AG08395 (cell line): ENCODE measurements at places on chromosomes 12 and 14.

DNA sequence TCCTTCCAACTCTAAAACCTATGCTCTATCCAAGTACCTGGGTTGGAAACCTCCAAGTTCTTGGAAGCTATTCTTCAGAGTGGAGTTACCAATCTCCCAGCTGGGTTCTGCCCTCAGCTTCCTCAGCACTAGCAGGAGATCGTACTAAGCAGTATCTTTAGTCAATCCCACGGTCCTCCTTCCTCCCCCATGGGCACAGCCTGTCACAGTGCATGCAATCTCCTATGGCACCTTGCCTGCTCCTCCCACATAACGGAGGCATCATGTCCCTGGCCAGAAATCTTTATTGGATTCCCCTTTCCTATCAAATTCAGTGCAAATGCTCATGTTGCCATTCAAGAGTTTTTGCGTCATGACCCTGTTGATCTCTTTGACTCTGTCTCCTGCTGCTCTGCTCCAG, 5.4 kb upstream of the LPAR5 start:
- DNase-seq = no peak

DNA sequence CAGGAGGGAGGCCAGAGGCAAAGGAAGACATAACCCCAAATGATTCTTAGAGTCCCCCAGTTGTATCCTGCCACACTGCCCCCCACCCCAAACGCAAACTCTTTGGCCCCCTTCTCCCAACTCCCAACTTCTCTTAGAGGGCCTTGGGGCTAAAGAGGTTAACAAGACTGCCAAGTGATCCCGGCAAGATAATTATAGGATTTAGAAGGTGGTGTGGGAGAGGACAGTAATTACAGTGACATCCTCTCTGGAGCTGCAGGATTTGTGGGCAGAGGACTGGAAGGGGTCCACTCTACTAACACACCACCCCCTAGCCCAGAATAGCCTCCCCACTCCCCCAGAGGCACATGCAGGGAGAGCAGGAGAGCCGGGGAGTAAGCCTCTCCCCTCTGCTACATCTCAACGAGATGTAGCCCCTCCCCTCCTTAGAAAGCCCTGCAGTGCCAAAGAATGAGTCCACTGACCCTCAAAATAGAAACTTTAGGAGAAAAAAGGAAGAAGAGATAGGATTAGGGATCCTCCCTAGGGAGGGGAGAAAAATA, 5.3 kb upstream of the GDF11 start:
- DNase-seq = no peak

- DNase-seq = no peak
Observed at GRCh38 chr12:29725587-29726320, 58.0 kb downstream of the TMTC1 start.

DNA sequence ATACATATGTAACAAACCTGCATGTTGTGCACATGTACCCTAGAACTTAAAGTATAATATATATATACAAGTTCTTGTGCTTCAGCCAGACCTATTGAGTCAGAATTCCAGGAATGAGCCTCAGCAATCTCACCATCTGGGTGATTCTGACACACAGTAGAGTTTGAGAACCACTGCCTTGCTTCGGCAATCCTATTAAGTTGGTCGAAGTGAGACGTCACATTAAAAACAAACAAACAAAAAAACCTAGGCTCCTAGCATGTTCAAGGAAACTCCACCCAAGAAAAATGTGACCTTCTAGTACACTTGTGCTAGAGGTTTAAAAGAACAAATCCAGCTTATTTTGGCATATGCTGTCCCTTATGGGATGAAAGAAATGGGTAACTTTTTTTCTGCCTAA, 115.8 kb downstream of the SINHCAF start:
- DNase-seq = no peak

DNA sequence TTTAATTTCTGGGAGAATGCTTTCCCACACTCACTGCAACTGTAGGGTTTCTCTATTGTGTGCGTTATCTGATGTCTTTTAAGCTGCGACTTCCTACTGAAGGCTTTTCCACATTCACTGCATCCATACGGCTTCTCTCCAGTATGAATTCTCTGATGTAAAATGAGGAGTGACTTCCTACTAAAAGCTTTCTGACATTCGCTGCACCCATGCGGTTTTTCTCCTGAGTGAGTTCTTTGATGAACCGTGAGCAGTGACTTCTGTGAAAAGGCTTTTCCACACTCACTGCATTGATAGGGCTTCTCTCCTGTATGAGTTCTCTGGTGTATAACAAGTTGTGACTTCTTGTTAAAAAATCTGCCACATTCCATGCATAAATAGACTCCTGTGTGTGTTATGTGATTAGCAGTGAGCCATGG, 29.7 kb downstream of the ZNF605 start:
- no peak for DNase-seq

GRCh38 chr12:45234139-45234865, 18.4 kb downstream of the ANO6 start:
- DNase-seq = peak; percentile 95

GRCh38 chr14:105363847-105364708, 34.3 kb upstream of the TEX22 start:
- DNase-seq = peak; percentile 94

- no peak for DNase-seq
Observed at GRCh38 chr12:93287149-93287548, 90.6 kb upstream of the NUDT4 start.

DNA sequence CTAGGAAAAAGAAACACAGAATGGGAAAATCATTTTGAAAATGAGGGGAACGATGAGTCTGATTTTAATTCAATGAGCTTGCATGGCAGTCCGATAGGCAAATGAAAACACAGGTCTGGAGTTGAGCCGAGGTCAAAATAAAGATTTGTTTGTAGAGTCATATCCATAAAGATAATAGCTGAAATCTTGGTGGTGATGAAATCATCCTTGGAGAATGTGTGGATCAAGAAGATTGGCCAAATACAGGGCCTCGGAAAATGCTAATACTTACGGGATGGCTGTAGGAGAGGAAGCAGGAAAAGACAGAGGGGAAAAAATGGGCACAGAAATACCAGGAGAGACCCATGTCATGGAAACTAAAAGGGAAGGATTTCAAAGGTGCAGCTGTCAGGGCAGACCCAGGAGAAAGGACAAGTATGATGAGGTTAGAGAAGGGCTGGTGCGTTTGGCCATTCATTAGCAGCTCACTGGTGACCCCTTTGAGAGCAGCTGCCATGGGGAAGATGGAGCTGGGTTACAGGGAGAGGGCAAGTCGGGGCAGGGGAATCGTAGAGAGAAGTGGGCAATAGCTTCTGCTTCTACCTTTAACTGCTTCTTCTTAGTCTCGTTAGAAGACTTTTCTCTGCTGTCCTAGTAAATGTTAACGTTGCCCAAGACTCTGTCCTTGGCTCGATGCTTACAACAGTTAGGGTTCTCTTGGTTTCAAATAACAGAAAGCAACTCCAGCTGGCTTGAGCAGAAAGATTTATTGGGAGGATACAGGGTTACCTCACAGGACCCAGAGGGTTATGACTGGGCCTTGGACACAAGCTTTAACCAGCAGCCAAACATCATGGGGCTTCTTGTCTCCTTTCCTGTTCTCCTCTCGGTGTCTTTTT, 161.8 kb downstream of the EFCAB11 start:
- DNase-seq = no peak

GRCh38 chr12:64826234-64826633, 1.8 kb downstream of the TBC1D30 start:
- peak; percentile 34 for DNase-seq

DNA sequence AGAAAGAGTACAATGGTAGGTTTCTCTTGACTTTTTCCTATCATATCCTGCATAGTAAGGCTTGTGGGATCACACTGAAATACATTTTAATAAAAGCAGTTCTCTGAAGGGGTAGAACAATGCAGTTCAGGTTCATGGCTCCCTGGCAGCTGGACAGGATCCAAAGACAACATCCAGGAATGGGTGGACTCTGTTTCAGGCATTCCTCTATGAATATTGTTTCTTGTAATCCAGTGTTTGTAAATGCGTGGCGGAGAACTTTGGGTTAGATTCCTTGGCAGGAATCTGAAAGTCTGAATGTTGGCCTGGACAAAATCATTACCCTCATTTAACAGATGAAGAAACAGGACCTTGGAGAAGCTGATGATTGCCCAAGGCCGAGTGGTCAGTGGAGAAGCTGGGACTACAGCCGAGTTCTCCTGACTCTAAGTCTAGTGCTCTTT, 43.5 kb downstream of the SYNE2 start:
- peak; percentile 35 for DNase-seq

GRCh38 chr12:52147367-52147963, 44.3 kb downstream of the KRT80 start:
- DNase-seq = peak; percentile 98

DNA sequence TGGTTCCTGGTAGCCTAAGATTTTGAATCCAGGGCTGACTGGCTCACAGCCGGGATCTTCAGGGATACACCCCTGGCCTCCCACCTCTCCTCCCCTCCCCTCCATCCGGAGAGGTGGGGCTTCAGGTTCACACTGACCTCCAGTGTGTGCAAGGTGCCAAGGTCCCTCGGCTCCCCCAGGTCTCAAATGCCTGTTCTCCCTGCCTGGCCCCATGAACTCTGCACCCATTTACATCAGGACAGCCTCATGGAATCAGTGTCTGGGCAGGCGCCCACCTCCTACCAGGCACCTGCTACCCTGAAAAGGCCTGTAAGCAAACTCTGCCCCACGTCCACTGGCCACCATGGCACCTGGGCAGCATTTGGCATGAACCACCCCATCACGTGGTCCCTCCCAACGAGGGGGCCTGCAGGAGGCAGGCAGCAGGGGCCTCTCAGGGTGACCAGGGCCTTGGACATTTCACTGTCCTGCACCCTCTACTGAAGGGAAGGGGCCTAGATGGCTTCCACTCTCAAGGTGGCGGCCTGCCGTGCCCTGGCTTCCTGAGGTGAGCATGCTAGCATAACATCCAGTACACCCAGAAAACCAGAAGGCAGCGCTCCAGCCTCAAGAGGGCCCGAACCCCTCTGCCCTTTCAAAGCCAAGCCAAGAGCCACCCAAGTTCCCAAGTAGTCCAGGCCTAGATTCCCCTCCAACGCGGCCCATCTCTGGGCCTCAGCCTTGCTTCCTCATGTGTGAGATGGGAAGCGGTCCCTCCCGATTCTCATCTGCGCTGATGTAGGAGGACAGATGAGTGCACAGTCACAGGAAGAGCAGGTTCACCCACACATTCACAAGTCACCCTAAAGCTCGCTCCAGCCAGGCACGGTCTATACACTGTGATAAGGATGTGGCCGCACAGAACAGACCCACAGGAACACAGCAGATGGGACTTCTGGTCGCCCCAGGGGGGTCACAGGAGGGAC, 37.3 kb downstream of the CCDC85C start:
- DNase-seq = no peak

GRCh38 chr14:104805941-104806624, 5.2 kb downstream of the ZBTB42 start:
- DNase-seq = no peak

- no peak for DNase-seq
Observed at GRCh38 chr12:71447691-71448132, 8.1 kb downstream of the LGR5 start.

DNA sequence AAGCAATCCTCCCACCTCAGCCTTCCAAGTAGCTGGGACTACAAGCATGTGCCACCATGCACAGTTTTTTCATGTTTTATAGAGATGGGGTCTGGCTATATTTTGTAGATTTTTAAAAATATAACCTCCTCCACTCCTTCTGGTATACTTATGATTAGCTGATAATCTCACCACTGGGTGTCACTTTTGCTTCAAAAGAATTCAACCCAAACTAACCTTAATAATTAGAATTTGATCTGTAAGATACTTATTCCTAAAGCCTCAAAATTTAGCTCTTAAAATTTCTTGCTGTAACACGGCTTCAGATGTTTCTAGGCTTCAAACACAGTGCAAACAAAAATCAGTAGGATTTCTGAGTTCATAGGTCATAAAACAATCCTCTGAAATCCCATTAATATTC, 130.3 kb downstream of the CEP83 start:
- no peak for DNase-seq

GRCh38 chr12:9763025-9763424, 2.3 kb upstream of the CD69 start:
- DNase-seq = no peak

DNA sequence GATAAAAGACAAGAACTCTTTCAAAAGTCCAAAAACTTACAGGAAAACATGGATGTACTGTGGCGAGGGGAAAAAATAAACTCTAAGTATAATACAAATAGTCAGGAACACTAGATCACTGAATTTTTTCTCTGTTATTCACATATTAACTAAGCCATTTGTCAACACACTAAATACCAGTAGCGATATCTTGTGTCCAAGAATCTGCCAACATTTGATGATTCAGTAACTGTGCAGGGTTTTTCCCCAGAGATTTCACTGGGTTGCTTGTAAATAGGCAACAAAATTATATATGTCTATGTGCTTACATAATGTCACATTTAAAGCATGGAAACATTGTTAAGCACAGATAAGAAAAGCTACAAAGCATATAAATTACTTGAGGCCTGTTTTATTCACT, 205.9 kb downstream of the KIF21A start:
- no peak for DNase-seq

- DNase-seq = peak; percentile 36
Observed at GRCh38 chr14:81313775-81314429, 86.2 kb downstream of the STON2 start.

DNA sequence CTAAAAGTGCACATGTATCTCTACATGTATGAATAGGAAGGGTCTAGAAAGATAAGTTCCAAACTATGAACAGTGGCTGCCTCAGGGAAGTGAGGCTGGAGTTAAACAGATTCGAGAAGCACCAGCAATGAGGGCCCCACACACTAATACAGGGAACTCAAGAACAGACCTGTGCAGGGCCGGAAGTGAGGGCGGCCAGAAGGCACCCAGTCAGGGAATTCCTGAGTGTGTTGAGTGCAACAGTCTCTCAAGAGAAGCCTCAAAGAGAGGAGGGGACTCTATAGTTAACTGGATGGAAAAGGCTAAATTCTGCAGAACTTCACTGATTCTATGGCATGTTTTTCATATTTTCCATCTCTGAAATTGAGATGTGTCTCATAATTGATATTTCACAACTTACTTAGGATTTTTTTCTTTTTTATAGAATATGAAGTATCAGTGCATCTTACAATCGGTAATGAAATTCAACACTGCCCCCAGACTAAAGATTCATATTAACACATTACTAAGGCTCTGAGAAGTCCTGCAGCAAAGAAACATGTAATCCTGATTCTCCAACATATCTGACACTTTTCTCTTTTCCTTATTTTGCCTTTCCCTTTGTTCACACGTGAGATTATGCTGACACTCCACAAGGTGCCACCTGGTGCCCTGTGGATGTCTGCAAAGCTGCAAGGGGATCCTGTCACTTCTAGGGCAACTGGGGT, 61.3 kb downstream of the CHGA start:
- no peak for DNase-seq

DNA sequence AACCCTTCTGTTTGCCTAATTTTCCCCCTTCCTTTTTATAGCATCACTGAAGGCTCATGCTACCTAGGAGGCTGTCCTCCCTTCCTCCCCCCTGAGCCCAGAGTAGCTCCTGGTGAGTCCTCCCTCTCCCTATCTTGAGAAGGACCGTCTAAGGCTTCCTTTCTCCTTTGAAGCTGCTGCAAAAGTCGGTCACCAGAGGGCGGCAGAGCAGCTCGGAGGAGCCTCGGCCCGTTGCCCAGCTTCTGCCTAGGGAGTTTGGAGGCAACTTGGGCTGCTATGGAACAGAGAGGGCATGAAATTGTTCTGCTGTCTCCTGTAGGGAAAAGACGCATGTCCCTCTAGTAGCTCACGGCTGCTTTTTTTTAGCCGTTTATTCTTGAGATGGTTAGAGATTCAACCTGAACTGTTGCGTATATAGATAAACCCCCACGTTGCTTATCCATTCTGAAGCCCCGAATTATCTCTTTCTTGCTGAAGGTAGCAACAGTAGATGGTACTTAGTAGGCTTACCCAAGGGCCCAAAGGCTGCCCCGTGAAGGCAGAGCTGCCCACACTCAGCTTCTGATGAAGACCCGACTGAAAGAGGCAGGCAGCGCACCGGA, 5.7 kb downstream of the WNT5B start:
- DNase-seq = peak; percentile 85
